ENCODE measurements at places on chromosomes 6 and 20. TPM values are rescaled to one million over a fixed set of nuclear protein-coding genes. Genes with fewer than 3 reads are reported as not detected.
A peak's percentile ranks its signal among the peaks of the same experiment; 100 is the strongest.

- DNase-seq, result no peak
Observed at GRCh38 chr20:48722737-48723191, 105.0 kb downstream of the PREX1 start.

- no peak for DNase-seq
Observed at GRCh38 chr20:13765299-13765698, 19.4 kb downstream of the ESF1 start.

GRCh38 chr6:53162606-53163005 lies 14.0 kb upstream of the GCM1 start:
- DNase-seq, result no peak

- DNase-seq, result peak; percentile 77
Observed at GRCh38 chr6:24720131-24720603, 1.2 kb upstream of the C6orf62 start.

GRCh38 chr6:150090328-150090727 lies 21.4 kb upstream of the ULBP3 start:
- DNase-seq, result no peak

- DNase-seq, result no peak
Observed at GRCh38 chr6:150907383-150907782, 41.9 kb downstream of the MTHFD1L start.

GRCh38 chr6:24408719-24409410 lies 6.1 kb downstream of the MRS2 start:
- no peak for DNase-seq

DNA sequence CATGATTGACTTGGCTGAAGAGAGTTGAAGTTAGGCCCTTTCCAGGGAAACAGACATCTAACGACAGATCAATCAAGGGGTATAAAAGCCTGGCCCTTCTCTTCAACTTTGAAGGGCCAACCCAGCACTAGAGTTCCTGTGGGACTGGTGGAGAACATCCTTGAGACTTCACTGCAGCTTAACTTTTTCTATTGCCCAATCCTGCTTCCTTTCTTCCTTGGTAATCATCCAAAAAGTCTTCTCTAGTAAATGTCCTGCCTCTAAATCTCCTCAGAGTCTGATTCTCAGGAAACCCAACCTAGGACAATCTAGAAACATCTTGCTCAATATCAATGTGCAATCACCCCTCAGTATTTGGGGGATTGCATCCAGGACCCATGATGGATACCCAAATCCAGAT lies 1.9 kb downstream of the MKKS start:
- DNase-seq, result no peak

- DNase-seq, result no peak
Observed at GRCh38 chr6:11784341-11784740, 5.7 kb upstream of the ADTRP start.

- DNase-seq, result no peak
Observed at GRCh38 chr20:58665606-58666005, 14.5 kb downstream of the STX16 start.

GRCh38 chr6:151057061-151057460 lies 182.7 kb upstream of the AKAP12 start:
- no peak for DNase-seq

CLPSL1 gene
- not detected for total RNA-seq

SCGN gene
- not detected for total RNA-seq

OLIG3 gene
- not detected for total RNA-seq

Measured in activated T-helper 2 cell treated with anti-CD3 and anti-CD28 coated beads, Interferon-gamma antibody, Interleukin-2, Interleukin-4, amounts not matched to agents 10 μg/mL and 5 μg/mL and 100 μg/mL, durations not matched to agents 14 hours and 24 hours and 36 hours (primary cell).